ENCODE measurements at places on chromosomes 7 and 10.

- no peak for DNase-seq
Observed at GRCh38 chr10:42836096-42836495, 53.5 kb downstream of the BMS1 start.

GRCh38 chr10:35926846-35927245, 284.8 kb upstream of the FZD8 start:
- no peak for DNase-seq

DNA sequence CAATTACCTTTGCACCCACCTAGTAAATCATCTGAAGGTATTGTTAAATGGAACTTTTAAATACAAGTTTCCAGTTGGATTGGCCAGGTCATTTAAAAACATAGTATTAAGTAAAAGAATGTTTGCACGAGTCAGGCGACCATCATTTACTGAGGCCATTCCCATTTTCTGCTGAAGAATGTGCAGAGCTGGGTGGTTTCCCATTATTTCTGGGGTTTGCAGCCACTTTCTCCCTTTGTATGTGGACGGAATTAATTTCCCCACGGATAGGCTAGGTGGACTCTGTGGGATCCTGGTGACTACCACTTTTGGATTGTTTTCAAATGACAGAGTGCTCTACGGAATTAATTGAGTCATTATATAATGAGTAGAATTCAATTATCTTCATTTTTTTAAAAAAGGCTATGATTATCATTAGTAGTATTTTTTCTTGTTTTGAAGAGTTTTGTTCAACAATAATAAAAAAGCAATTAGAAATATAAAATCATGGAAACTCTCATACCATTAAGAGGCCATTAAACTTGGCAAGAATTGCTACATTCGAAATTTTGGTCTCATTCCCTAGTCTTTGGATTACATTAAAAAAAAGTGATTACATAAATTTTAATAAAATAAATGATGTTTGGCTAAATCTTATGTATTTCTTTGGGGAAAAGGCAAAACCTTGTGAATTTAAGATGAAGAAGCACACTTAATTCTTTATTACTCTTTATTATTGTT, 120.4 kb upstream of the FZD8 start:
- no peak for DNase-seq

GRCh38 chr7:17732083-17732482, 208.2 kb downstream of the SNX13 start:
- no peak for DNase-seq

DNA sequence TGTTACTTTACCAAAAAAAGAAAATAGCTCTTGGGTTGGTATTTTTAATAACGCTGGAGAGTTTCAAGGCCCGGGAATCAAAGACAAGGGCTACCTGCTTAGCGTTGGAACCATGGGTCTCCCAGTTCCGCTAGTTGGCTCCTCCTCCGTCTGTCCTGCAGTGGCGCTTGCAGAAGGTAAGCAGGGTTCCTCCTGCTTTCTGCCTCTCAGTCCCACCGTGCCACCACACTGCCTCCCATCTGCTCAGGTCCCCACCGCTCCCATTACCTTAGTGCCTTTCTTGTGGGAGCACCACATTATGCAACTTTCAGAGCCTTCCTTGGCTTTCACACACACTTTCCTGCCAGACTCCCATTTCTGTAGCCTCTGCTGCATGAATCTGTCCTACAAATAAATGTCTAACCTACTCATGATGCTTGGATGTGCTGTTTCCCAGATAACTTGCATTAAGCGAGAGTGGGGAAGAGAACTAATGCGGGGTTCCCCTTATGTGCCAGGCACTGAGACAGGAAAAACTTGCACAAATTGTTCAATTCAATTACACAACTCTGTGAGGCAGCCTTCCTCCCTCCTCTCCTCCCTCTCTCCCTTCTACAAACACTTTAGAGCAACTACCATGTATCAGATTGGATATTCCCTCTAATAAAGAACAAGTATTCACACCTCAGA, 124.5 kb downstream of the AOAH start:
- DNase-seq = no peak

GRCh38 chr10:103507235-103508191, 14.0 kb downstream of the NEURL1 start:
- DNase-seq = no peak

- DNase-seq = no peak
Observed at GRCh38 chr10:22805304-22805703, 90.9 kb upstream of the PIP4K2A start.

- no peak for DNase-seq
Observed at GRCh38 chr10:3750006-3750816, 34.8 kb downstream of the KLF6 start.

- no peak for DNase-seq
Observed at GRCh38 chr7:80584778-80585177, 53.7 kb upstream of the CD36 start.
